ENCODE measurements at places on chromosomes 16 and 17.

DNA sequence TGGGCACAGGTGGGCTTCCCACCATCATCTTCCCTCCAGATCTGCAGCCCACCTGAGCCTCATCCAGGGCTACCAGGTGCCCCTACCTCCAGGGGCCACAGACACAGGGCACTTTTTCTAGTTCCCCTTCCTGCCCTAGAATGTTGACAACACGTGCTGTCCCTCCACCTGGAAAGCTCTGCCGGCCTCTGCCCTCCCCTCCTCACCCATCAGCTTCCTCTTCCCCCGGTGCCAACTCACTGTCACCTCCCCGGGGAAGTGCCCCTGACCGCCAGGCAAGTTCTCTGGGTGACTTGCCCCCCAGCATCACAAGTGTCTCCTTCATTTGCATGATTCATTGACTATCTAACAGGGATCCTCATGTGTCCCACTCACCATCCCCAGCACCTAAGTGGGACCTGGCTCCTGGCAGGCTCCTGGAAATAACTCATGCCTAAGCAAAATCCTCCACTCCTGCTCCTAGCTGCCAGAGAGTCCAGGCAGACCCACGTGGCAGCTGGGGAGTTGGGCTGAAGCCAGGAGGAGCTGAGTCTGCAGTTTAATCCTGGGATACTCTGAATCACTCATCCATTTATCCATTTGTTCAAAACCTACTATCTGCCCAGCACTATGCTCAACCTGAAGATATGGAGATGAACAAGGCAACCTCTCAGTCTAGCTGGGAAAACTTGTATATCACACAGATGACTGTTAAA is 304.4 kb downstream of the FOXL1 start:
- DNase-seq = no peak

GRCh38 chr16:48850097-48850770 is 240.3 kb upstream of the N4BP1 start:
- no peak for DNase-seq

DNA sequence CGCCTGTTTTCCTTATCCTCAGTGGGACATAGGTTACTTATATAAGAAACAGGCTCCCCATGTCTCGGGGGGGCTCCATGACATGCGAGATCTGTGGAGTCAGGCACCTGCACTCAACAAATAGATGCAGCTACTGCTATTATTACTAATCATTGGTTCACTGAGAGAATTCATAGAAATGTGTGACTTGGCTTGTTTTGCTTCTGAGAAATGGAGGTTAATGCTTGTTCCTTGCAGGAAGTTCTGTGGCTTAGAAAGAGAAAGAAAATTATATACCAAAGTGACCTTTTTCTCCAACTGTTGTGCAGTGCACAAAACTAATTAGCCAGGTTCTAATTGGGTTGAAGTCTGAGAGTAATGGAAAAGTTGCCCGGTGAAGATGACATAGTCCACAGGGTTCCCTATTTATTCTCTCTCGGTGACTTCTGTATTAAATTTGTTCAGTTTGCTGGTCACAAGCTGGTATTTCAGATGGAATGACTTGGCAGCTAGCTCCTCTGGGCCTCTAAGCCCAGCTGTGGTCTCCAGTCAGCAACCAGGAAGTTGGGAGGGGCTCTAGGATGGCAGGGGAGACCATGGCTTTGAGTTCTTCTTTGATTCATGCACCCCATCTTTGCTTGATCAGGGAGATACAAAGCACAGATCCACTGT is 17.6 kb upstream of the MAF start:
- DNase-seq = no peak

GRCh38 chr16:64242492-64242891 is 879.4 kb downstream of the CDH11 start:
- no peak for DNase-seq

- no peak for DNase-seq
These were observed 4.1 kb downstream of the RARA start for GRCh38 chr17:40312893-40313667.

DNA sequence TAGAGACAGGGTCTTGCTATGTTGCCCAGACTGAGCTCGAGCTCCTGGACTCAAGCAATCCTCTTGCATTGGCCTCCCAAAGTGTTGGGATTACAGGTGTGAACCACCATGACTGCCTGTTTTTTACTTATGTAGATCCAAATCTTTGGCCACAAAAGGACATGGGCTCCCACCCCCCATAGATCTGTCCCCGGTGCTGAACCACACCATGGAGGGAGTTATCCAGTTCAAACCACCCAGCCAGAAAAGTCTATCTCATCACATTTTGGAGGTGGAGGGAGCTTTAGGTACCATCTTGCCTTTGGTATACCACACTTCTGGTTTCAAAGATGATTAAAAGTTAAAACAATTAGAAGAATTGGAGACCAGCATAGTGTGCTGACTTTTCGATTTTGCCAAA is 26.2 kb downstream of the SHISA9 start:
- no peak for DNase-seq

DNA sequence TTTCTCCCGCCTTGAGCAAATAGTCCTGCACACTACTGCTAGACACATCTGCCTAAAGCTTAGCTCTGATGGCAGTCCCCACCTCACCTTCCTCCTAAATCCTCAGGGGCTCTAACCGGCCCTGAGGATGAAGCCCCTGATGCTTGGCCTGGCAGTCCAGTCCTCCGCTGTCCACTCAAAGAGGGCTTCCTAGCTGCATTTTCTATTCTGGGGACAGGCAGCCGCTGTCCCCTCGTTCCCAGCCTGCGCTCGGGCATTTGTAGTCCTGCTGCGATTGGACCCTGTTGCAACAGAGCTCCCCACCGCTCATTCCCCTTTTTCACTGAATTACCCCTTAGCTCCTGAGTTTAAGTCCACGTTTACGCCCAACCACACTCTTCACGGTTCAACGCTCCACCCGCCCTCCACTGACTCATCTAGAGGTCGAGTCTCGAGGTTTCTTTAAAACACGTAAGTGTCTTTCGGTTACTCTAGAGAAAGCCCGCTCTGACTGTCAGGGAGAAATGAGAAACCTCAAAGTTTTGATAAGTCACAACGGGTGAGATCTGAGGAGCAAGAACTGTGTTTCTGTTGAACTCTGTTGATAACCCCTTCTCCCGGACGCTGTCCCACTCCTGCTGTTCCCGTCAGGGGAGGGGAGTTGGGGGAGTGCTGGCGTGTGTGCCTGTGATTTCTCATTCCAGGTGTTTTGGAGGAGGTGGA is 4.5 kb downstream of the CCR7 start:
- no peak for DNase-seq

- no peak for DNase-seq
These were observed 19.8 kb upstream of the TANGO6 start for GRCh38 chr16:68823401-68824135.

DNA sequence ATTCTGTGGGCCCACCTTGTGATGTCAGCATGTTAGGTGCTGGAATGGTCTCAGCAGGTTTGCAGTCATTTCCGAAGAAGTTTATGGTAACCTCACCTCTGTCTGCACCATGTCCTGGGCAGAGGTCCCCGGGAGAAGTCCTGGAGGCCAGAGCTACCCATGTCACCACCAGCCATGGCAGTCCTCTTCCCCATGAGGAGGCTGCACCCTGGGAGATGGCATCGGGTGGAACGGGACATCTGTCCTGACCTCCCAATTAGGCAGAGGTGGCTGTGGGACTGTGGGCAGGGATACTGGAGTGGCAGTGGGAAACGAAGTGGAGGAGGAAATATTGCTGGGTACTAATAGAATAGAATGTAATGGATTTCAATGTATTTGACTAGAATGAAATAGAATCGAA is 511.8 kb upstream of the WSB1 start:
- no peak for DNase-seq

DNA sequence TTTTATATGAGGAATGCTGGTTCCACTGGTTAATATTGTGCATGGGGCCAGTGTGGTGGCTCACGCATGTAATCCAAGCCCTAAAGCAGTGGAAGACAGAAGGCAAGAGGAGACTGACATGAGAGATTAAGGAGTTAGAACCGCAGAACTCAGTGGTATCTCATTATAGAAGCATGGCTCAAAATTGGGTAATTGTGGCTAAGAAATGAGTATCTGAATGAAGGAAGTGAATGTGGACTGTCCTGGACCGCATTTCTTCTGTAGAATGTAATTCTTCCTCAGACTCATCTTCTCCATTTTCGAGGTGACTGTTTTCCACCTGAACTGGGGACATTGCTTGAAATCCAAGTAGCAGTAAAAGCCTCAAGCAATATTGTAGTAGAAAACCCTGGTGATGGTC is 42.6 kb upstream of the CDR2 start:
- no peak for DNase-seq

DNA sequence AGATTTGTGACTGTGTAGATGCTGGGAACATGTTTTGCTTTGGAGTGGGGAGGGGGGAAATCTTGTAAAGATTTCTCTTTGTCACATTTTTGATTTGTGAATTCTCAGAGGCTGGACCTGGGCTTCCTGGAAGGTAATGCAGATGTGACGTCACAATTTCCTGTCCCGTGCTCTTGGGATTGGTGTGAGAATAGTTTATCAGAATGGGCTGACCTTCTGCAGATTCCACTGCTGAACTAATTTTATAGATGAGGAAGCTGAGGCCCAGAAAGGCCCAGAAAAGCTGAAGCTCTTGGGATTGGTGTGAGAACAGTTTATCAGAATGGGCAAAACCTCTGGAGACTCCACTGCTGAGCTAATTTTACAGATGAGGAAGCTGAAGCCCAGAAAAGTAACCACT is 34.0 kb downstream of the HS3ST3B1 start:
- DNase-seq = no peak

DNA sequence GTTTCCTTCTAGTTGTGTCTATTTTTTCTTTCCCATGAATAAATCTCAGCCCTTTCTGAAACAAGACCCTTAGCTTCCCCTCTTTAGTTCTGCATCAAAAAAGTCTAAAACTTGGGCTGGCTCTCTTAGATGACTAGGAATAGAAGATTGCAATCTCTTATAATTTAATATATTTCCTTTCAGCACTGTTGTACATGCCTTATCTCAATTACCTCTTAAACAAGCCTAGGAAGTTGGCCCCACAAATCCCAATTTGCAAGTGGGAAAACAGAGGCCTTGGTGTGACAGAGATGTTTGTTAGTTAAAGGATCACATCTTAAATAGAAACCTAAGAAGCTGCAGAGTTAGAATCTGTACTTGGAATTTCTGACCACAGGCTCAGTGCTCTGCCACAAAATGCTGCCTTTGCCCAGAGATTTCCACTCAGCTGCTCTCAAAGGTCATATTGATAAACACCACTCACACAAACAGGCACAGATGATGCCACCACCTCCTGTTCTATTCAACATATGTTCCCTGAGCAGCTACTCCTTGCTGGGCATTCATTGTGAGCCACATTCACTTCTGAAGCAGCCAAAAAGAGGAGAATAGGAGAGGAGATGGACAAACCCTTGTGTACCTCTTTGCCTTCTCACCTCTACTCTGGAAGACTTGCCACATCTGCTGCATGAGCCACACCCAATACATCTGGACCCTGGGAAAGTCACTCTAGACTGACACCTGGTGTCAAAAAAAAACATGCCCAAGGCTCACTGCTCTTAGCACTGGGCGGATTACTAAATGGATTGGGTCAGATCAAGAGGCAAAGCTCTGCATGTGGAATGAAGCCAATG is 5.5 kb downstream of the CCDC182 start:
- peak; percentile 14 for DNase-seq

GRCh38 chr16:84136331-84137125 is 8.4 kb downstream of the HSDL1 start:
- DNase-seq = no peak

GRCh38 chr17:13127921-13128602 is 110.2 kb upstream of the ELAC2 start:
- DNase-seq = no peak

DNA sequence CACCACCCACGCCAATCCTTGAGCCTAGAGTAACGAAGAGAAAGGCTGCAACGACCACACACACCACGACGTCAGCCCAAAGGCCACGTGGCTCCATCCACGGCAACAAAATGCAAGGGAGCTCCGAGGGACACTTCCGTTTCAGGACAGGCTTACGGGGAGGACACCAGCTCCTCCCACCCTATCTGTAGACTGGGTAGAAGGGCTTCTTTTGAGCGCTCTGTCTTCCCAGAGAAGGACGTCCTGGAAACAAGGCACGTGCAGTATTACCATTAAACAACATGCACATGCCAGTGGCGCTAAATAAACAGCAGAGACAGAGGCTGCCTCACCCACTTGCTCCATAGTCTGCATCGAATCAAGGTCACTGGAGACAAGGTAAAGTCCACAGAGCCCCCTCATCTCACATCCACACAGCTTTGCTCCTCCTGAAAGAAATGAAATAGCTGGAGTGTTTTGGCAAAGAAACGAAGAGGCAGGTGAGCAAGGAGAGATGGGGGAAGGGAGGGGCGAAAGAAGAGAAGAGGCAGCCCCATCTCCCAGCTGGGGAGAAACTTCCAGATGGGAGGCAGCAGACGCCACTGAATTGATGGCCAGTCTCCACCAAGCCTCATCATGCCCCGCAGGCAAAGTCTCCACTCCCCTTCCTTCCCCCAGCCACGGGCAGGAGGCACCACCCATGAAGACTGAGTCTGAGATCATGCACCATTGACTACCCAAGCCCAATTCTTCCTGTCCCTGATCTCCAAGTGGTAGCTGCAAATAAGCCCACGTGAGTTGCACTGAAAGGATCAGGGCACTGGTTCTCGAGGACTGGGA is 24.0 kb downstream of the ZFHX3 start:
- no peak for DNase-seq

GRCh38 chr16:50708373-50709060 is 15.1 kb downstream of the NOD2 start:
- no peak for DNase-seq

- peak; percentile 9 for DNase-seq
These were observed 957 bp downstream of the OXLD1 start for GRCh38 chr17:81665205-81666091.

GRCh38 chr16:81138831-81139557 is 42.8 kb upstream of the GCSH start:
- no peak for DNase-seq

DNA sequence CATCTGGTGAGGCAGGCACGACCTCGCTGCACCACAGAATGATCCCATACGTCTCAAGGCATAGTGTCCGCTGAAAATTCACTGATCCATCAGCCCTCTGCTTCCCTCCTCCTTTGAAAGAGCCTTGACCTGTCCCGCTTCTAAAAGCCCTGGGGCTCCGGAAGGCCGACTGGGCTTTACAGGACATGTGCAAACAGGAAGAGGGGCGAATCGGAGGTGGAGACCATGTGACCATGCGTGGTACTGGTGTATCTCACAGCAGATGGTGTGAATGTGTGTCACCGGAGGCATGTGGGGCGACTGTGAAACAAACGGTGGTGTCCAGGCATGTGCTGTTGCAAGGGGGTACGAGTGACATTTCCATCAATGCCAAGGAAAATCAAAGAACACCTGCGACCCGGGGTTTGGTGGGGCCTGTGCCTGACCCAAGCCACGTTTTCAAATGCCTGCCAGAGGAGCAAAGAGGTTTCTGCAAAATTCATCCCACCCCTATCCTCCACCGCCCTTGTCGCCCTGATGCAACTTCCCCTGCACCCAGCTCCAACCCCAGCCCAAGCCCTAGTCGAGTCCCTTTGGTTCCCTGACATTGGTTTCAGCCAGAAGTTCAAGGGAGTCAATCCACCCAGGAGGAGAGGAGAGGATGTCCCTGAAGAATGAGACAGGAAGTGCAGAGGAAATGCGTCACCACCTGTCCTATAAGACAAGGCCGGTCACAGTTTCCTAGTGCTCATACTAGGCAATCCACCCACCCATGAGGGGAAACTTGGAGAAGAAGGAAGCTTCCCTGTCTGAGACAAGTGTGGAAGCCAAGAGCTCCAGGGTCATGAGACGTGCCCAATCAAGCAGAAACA is 5.9 kb upstream of the KCNJ18 start:
- no peak for DNase-seq

- DNase-seq = peak; percentile 74
These were observed 19.5 kb downstream of the CD7 start for GRCh38 chr17:82297714-82298537.

All from COR-L47 (cell line).